ENCODE measurements at places on chromosomes 7 and 10.
A peak's percentile ranks its signal among the peaks of the same experiment; 100 is the strongest.

DNA sequence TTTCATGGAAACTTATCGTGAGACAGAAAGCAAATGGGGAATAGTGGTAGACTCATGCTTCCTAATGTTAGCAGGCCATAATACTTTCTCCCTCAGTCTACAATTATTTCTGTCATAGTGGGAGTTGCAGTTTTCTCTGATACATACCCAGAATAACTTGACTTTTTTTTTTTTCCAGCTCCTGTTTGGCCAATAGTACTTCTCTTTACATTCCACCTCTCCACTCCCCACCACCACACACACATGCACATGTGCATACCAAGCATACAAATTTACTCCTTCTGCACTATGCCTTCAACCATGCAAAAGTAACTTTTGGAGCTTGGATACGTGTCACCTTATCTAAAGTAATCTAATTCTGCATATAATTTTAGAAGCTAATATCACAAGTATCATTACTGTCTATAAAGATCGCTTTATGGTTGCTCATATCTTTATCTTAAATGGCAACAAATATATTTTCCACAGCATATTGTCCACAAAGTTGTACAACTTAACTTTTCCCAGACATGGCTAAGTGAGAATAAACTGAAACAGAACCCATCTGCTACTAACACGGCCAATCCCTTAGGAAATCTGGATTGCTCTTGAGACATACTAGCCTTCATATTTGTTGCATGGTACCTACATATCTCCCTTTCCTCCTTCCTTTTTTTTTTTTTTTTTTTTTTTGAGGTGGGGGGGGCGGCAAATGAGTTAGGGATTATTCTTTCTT, 49.0 kb downstream of the TES start:
- DNase-seq, result no peak

DNA sequence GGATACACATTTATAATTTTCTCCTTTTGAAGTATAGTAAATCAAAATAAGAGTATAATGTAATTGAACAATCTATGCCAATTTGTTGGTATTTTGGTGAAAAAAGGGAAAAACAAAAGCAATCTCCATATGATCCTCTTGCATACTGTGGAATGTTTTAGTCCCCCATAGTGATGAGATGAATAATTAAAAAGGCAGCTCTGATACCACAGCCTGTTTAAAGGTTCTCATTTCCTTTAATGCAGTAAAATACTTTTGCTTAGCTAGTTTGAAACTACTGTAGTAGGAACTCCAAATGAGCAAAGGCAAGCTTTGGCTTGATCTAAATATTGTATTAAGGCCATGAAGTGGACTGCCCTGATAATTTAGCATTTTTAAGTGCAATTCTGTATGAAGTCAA, 77.6 kb downstream of the VTI1A start:
- DNase-seq, result no peak

GRCh38 chr10:29109707-29110571, 178.9 kb upstream of the LYZL1 start:
- no peak for DNase-seq

- no peak for DNase-seq
Observed at GRCh38 chr10:44627591-44628354, 242.9 kb upstream of the CXCL12 start.

- DNase-seq, result no peak
Observed at GRCh38 chr7:3892686-3893085, 591.6 kb downstream of the SDK1 start.

DNA sequence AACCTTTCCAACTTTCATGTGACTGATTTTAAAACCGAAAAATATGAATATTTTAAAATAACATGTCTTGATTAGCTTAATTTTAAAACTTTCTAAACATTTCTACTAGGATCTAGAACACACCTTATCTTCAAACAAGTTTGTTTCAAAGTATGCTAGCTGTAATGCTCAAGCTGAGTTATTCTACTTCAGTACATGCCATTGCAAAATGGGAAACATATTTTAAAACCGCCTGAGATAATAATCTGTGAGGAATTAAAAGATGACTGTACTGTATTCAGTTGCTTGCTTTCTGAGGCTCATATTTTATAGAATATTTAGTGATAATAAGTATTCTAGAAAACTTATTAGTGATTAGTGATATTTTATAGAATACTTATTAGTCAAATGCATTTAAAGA, 99.6 kb downstream of the LMBR1 start:
- DNase-seq, result no peak

DNA sequence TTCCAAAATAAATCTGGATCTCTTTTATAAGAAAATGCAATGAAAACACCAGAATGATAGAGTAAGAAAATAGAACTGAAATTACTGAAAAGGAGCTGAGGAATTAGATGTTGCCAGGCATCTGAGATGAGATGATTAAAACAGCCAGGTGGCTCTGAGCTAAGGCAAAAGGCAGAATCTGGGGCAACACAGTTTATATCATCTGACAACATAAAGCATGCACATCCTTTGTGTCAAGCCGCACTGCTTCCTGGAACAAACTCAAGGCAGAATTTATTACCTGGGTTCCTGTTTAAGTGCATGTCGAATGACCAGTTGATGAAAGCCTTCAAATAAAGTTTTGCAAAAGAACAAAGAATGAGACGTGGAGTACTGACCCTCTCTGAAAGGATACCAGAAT, 247.0 kb downstream of the SNX10 start:
- DNase-seq, result no peak

DNA sequence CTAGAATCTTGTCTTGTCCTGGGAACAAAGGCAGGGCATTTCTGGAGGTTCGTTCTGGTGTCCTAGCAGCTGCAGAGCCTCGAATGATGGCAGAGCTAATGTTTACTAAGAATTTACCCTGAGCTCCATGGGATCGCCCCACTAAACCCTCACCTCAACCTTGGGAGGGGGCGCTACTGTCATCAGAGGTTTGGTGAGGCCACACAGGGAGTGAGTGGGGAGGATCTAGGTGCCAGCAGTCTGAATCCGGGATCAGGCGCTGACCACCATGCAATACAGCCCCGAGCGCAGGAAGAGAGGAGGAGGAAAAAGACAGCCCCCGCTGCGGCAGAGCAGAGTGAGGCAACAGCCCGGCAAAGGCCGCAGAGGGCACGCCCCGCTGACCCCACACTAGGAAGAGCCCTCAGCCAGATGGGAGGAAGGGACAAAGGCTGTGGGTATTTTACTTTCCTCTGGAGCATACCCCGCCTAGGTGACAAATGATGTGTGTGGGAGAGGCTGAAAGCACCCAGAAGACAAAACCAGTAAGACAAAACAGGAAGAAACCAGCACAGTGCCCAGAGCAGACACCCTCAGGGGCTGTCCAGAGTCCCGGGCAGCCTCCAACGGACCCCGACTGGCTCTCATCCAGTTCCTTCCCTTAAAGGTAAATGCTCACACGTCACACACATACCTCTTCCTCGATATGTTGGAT, 103.5 kb downstream of the FAM53B start:
- DNase-seq, result no peak

- no peak for DNase-seq
Observed at GRCh38 chr10:4130685-4131084, 345.7 kb upstream of the KLF6 start.

GRCh38 chr10:13994932-13995331, 335.8 kb downstream of the FRMD4A start:
- DNase-seq, result no peak

- peak; percentile 25 for DNase-seq
Observed at GRCh38 chr10:16950656-16951601, 133.7 kb upstream of the RSU1 start.

DNA sequence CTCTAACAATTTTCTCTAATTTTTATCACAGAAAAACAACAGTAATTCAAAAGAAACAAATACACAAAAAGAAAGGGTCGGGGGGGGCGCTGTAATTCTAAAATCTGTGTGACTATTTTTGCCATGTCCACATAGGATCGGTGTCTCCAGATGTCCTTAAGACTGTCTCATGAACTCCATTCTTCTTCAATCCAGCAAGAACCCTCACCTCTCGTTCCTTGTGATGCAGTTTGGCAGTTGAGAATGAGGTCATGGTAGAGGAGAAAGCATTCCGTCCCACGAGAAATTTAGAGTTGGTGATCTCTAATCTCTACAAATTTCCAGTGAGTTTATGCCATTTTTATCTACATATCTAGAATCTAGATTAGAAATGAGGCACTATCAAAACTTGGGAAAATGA, 394.7 kb downstream of the TFEC start:
- no peak for DNase-seq

- no peak for DNase-seq
Observed at GRCh38 chr10:52217531-52217930, 96.5 kb upstream of the DKK1 start.

DNA sequence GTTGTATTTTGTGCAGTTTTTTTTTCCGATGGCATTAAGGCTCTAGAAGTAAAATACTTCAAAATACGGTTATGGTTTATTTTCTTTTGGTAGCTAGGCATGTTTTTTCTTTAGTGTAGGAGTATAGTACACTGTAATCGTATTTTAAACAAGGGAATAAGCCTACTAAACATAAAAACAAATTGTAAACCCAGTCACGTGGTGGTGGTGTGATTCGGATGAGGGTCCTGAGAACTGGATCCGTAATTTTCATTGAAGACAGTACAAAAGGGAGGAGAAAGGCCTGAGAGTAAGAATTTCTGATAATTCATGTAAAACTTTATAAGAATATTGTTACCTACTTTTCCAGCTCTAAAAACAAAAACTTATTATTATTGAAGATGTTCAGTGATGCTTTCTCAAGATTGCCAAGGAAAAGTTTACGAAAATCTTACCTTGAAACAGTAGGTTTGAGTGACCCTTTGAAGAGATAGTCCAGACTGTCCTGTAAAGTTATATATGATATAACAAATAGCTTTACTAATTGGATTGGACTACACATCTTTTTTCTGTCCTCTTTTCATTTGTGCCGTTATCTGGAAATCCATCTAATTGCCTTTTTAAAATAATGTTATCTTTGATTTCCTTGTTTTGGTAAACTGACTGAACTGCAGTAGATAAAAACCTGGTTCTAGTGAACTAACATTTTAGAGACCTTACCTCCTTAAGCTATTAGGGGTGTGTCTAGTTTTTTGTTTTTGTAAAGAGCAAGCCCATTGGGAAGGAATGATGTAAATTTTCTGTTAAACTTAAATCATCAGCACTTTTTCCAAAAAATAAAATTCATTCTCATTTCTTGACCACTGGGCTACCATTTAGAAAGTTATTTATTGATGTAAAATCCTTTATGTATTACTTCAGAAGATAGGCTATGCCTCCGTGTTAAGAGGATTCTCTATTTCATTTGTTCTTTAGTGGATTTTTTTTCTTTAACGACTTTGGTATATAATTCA, 1.0 kb upstream of the PBLD start:
- no peak for DNase-seq
